ENCODE measurements at places on chromosomes 12 and 14.

GRCh38 chr12:114306646-114307045 lies 99.3 kb downstream of the TBX5 start:
- no peak for DNase-seq

DNA sequence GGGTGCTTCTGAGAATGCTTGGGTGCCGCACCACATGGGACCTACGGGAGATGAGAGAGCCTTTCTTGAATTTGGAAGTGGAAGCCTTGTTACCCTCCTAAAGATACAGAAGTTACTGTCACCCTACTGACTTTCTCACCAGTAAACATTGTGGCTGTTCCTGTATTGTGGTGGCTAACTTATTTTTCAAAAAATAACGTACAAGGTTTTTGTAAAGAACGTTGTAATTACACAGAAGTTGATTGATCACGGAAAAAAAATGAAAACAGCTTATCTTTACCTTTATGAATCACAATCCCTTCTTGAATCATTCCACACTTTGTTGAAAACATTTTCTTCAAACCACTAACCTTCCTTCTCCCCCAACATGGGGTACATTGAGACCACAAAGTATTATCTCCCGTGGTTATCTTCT lies 22.0 kb upstream of the PPFIBP1 start:
- DNase-seq = no peak

- no peak for DNase-seq
These were observed 1.2 kb upstream of the AP1G2 start for GRCh38 chr14:23568600-23569331.

GRCh38 chr12:48311313-48311712 lies 39.4 kb downstream of the ZNF641 start:
- DNase-seq = no peak

DNA sequence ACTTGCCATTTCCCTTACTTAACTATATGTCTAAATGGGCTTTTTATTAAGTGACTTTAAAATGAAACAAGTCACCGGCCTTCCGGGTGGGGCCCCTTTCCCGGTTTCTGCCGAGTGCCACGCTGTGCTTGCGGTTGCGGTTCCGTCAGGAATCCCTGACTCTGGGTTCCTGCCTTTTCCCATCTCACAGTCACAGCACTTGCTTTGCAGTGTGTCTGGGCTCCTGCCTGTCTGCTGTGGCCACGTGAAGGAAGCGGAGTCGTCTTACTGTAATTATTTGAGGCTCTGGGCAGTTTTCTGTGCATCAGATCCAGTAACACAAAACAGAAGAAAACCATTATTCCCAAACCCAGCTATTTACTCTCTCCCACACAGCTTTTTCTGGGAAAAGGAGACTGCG lies 44.0 kb upstream of the FRMD6 start:
- DNase-seq = no peak

- no peak for DNase-seq
These were observed 154.4 kb upstream of the DIO3 start for GRCh38 chr14:101406921-101407320.

GRCh38 chr12:131491916-131492490 lies 218.9 kb upstream of the SFSWAP start:
- no peak for DNase-seq

DNA sequence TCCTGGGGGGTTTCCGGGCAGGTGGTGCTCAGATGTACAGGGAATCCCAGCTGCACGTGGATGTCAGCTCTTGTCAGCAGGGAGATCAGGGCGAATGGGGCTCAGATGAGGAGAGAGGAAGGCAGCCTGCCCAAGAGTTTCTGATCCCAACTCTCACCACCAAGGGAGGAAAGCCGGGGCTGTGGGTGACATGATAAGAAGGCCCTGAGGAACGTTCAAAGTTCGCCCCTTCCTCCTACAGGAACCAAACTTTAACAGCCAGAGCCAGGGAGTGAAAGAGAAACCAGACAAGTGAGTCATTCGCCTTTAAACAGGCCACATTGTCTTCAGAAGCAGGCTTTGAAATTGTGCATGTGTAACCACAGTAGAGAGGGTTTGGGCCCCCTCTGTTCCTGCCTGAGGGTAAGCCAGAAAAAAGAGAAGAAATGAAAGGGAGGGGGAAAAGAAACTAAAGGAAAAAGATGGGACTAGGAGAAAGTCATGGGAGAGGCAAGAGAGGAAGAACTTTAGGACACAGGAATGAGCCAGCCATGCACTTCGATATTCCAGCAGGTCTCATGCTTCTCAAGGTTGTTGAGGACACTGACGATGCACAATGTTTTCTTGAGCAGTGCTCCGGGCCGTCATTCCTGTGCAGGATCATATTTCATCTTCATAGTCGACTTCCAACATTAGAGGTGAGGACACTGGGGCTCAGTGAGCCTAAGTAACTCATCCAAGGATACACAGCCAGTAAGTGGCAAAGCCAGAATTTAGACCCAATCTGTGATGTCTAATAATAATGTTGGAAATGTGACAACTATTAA lies 691.4 kb upstream of the TBX3 start:
- DNase-seq = no peak

- no peak for DNase-seq
These were observed 350.4 kb downstream of the BMP4 start for GRCh38 chr14:53606203-53606602.

DNA sequence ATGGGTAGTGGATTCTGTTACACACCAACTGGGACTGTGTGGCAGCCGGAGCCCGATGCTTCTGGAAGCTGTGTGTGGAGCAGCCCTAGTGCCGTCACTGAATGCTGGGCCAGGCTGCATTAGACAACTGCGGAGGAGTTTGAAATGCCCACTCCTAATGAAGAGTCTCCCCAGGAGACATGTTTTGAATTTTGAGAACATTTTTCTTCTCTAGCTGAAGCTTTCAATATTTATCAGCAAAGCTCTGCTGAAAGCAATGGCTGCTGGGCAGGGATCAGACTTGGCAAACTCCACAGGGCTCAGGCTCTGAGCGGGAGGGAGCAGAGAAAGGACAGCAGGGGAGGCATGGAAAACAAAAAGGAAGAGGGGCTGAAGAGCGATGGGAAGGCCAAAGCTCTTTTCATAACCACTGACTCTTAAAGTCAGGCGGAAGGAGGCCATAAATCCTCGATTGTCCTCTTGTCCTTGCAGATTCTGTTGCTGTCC lies 189.1 kb downstream of the MON2 start:
- DNase-seq = no peak

Measured in CD4-positive, alpha-beta T cell treated with Interleukin-6 at 100 ng/mL for 8 hours (primary cell).